ENCODE measurements at places on chromosomes 6 and 20.

DNA sequence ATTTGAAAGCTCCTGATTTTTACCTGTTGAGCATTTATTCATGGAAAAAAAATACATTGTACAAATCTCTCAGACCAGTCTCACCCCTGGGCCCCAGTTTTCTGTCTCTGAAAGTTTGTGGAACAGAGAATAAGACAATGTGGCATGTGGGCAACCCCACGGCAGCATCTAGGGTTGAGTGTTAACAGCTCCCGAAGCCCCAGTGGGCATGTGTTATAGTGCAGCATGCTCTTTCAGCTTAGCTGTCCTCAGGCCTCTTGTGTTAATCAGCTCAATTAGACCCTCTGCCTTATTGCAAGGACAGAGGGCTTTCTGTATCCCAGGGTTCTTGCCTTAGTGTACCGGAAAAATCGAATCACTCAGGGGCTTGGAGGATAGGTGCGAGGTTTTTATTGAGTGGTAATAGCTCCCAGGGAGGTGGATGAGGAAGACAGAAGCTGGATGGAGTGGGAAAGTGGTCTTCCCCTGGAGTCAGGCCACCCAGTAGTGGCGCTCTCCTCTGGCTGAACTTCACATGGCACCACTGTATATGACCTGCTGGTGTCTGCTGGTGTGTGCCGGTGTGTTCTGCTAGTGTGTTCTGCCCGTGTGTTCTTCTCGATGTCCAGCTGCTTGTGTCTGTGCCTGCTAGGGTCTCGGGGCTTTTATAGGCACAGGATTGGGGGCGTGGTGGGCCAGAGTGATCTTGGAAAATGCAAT lies 382.8 kb downstream of the EPM2A start:
- DNase-seq = no peak

GRCh38 chr20:35287509-35288324 lies 3.1 kb upstream of the EIF6 start:
- DNase-seq = no peak

- no peak for DNase-seq
Measured at GRCh38 chr6:147999001-147999540, 343.6 kb upstream of the SASH1 start.

GRCh38 chr6:21220271-21220987 lies 373.1 kb upstream of the SOX4 start:
- DNase-seq = no peak

DNA sequence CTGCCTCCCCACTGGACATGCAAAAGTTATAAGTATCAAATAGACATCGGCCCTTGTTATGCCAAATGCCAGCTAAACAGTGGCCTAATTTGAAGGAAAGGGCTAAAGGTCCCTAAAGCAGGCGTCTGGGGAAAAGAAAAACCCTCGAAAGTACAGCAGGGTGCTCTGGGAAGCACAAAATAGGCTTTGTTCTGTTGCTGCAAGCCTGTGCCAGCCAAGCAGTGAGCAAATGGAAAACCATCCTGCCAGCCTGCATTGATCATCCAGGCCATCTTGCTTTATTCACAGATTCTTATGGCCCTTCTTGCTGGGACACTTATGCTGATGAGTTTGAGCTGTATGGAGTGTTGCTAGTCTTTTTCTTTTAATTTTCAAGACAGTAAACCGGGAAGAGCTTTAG lies 62.2 kb upstream of the PLEKHG1 start:
- no peak for DNase-seq

- DNase-seq = no peak
Measured at GRCh38 chr6:81937296-81937937, 184.9 kb upstream of the TENT5A start.

DNA sequence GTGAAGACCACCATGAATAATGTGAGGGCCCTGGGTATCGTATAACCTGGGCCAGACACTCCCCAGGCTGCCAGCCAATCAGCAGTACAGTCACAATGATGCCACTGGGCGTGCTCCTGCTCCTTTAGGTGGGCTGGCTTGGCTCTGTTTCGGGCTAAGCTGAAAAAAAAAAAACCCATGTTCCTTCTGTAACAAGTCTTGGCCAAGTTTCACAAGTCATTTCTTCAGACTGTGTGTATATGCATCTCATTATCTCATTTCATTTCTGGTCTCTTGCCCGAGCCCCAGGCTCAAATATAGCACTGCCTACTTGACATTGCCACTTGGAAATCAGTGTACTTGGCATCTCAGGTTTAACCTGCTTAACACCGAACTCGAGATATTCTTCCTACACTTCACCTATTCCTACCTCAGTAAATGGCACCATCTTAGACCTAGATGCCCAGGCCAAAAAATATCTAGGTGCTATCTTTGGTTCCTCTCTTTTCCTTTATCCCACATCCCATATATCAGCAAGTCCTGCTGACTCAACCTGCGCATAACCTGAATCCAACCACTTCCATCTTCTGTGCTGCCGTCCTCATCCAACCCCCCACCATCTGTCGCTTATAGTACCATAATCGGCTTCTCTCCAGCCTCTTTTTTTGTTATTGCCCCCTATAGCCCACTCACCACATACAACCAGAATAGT lies 1.8 kb downstream of the UQCC2 start:
- no peak for DNase-seq

- no peak for DNase-seq
Measured at GRCh38 chr6:106128981-106129781, 43.0 kb downstream of the PRDM1 start.

GRCh38 chr20:17621229-17621968 lies 51.5 kb downstream of the DSTN start:
- no peak for DNase-seq

DNA sequence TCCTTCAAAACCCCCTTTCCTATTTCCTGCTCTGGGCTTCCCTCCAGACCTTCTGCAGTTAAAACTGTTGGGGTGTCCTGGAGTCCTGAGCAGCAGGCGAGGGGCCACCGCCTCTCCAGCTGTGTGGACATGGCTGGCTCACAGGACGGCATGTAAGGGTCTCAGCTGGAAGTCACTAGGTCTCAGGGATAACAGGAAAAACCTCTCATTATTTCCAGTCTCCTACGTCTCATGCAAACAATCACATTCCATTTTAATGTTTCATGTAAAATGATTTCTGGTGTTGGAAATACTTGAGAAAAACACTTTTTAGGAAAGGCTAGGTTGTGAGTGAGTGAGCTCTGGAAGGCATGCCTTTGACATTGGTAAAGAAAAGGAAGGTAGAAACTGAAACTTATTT lies 158.7 kb downstream of the SCML4 start:
- no peak for DNase-seq

GRCh38 chr6:161727083-161727833 lies 453.4 kb upstream of the AGPAT4 start:
- DNase-seq = no peak

- DNase-seq = no peak
Measured at GRCh38 chr6:31057426-31058003, 47.2 kb downstream of the MUC22 start.

GRCh38 chr20:33443512-33444239 lies at the start of gene SNTA1:
TSS of gene SNTA1 (minus strand) at chr20:33443763. CDS start at chr20:33443620, 143 bp downstream.
- DNase-seq = peak; percentile 85

- no peak for DNase-seq
Measured at GRCh38 chr20:35767683-35768481, 3.9 kb upstream of the PHF20 start.

Measured in stimulated activated CD4-positive, alpha-beta T cell treated with anti-CD3 and anti-CD28 coated beads, TNF-alpha, amount 100 ng/mL, for 1 hour (primary cell).